ENCODE measurements at places on chromosomes 12 and 14.

GRCh38 chr12:5031242-5031641, 12.4 kb upstream of the KCNA5 start:
- no peak for DNase-seq

DNA sequence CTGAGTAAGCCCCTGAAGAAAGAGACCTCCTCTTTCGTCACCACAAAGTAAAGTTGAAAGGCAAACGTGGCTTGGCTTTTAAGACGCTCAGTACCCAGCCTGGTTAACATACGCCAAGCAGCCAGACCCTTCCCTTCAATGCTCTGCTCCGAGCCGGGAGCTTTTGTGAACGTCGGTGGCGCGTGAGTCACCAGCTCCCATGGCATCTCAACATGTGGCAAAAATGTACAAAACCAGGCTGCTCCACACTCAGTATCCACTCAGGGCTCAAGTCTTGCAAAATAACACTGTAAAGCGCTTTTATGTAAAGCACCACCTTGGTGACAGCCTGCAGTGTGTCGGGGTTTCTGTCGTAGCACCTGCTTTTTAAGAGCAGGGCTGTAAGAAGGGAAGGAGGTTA, 89.0 kb downstream of the SETD3 start:
- DNase-seq: no peak

DNA sequence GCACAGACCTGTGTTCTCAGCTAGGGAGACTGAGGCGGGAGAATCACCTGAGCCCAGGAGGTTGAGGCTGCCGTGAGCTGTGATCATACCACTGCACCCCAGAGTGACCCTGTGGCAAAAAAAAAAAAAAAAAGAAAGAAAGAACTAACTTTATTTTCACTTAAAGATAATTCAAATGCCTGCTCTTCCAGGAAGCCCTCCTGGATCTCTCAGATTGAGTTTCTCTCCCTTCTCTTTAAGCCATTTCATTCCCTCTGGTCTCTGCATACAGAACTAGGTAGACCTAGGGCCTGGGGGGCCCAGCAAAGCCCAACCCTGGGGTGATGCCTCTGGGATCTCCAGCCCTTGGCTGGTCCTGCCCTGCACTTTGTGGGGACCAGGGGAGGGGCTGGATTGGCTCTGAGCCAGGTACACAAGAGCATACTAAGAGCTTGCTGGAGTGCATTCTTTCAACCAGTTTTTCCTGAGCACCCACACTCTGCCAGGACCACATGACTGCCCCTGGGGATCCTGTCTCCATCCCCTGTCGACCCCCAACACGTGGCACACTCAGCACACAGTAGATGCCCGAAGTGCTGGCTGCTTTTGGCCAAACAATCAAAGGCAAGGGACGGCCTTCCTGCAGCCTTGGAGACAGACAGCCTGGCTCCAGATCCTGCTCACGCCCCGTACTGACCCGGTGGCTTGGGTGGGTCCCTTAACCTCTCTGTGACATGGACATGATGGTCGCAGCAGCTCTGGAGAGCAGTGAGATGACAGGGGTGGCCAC, 52.7 kb downstream of the CYP46A1 start:
- DNase-seq: no peak

- DNase-seq: no peak
Measured at GRCh38 chr12:104736307-104736706, 221.8 kb downstream of the SLC41A2 start.

- DNase-seq: peak; percentile 9
Measured at GRCh38 chr14:92719890-92720323, 28.5 kb downstream of the LGMN start.

- peak; percentile 62 for DNase-seq
Measured at GRCh38 chr14:55699131-55700057, 119.4 kb downstream of the KTN1 start.

GRCh38 chr12:13198876-13199275, 2.4 kb downstream of the EMP1 start:
- DNase-seq: no peak

DNA sequence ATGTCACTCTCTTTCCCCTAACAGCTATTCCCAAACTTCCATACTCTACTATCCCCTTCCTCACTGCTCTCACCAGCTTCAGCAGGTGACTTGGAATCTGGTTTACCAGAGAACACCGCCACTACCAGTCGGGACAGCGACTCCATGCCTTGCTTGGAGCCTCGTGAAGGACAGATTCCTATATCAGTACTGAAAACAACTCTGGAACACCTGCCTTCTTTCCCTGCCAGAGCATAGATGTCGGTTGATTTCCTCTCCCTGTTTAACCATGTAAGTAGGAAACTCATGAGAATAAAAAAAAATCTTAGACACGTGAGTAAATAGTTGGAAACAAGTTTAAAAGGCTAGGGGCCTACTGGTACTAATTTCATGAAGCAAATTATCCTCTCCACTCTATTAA, 219.5 kb upstream of the ABCD2 start:
- no peak for DNase-seq

GRCh38 chr12:48128800-48129199, 9.6 kb downstream of the PFKM start:
- DNase-seq: no peak
